ENCODE measurements at places on chromosomes 5 and 9.

- no peak for DNase-seq
These were observed 85.7 kb upstream of the ARRDC3 start for GRCh38 chr5:91468651-91469422.

GRCh38 chr9:89179895-89180734 lies 1.5 kb upstream of the SHC3 start:
- peak; percentile 95 for DNase-seq

DNA sequence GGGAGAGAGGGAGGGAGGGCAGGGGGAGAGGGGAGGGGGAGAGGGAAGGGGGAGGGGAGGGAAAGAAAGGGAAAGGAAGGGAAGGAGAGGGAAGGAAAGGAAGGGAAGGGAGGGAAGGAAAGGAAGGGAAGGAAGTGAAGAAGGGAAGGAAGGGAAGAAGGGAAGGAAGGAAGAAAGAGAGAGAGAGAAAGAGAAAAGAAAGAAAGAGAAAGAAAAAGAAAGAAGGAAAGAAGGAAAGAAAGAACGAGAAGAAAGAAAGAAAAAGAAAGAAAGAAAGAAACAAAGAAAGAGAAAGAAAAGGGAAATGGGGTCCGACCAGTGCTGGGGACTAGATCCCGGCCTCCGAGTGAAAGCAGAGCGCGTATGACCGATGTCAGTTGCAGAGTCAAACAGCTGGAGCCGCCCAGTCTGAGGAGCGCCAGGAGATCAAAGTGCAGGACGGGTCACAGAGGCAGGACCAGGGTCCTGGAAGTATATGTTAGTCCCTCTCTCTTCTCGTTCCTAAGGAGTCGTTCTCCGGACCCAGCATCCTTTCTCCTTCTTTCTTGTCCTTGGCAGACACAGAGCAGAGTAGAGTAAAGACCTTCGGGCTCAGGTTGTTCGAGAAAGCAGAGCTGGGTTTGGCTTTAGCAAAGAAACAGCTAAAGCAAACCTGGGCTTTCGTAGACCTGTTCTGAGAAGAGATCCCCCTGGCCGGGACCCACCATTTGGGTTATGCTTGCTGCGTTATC lies 305.4 kb upstream of the MSX2 start:
- no peak for DNase-seq

- no peak for DNase-seq
These were observed 158.8 kb downstream of the CRB2 start for GRCh38 chr9:123514766-123515165.

- no peak for DNase-seq
These were observed 228.6 kb downstream of the NR3C1 start for GRCh38 chr5:143174714-143175398.

DNA sequence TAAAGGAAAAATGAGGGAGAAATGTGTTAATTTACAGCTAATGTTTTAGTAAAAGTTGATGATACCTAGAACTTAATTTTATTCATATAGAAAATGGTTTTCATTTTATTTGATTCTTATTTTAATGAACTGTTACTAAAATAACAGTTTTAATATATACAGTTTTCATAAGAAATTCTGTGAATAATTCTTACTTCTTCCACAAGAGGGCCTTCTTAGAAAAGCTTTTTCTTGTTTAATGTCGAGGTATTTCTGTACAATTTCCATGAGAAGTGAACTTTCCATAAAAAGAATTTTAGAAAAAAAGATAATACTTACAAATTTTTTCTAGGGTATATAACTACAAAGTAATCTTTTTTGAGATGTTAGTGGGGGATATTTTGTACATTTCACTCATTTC lies 73.9 kb downstream of the KLF9 start:
- DNase-seq = peak; percentile 11

DNA sequence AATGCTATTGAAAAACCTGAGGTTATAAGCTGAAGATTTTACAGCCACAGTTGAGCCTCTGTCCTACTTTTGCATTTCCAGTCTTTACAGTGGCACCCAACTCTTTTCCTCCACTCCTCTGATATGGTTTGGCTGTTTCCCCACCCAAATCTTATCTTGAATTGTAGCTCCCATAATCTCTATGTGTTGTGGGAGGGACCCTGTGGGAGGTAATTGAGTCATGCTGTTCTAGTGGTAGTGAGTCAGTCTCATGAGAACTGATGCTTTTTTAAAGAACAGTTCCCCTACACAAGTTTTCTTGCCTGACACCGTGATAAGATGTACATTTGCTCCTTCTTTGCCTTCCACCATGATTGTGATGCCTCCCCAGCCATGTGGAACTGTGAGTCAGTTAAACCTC lies 646.1 kb upstream of the SEMA6A start:
- no peak for DNase-seq

All from fibroblast of skin of left quadriceps (primary cell).